RCC 7860 (cell line): ENCODE measurements at places on chromosomes 6 and 20.

GRCh38 chr20:56343861-56344381, 14.9 kb upstream of the FAM210B start:
- DNase-seq: no peak

- DNase-seq: no peak
Observed at GRCh38 chr20:44343162-44343675, 6.4 kb downstream of the R3HDML start.

- no peak for DNase-seq
Observed at GRCh38 chr6:128711149-128711548, 171.8 kb upstream of the LAMA2 start.

DNA sequence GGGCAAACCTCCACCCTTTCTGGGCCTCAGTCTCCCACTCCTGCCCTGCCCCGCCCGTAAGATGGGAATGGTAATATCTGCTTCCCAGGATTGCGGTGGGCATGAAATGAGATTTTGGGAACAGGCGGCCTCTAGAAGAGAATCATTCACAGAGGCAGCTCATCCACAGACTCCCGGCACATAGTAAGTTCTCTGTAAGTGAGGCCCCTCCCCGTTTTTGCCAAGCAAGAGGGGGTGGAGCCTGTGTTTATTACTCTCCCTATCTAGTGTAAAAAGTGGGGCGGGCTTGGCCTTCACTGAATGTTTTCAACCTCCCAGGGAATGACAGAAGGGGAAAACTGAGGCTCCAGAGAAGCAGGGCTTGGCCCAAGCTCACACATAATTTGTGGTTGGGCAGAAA, 20.0 kb downstream of the SUN5 start:
- no peak for DNase-seq

DNA sequence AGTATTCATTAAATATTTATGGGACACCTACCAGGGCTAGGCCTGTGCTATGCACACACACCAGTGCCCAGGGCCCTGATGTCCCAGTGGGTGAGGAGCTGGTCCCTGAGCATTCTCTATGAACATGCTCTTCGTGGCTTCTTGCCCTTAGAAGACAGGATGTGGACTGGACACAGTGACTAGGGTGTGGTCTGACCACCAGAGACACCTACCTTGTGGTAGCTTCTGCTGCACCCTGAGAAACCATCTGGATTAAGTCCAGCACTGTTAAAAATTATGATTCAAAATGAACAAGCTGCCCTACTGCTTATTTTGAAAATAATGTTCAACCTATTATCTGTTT, 112.9 kb upstream of the RPS6KA2 start:
- DNase-seq: no peak

- no peak for DNase-seq
Observed at GRCh38 chr6:116036885-116037284, 23.8 kb downstream of the FRK start.

DNA sequence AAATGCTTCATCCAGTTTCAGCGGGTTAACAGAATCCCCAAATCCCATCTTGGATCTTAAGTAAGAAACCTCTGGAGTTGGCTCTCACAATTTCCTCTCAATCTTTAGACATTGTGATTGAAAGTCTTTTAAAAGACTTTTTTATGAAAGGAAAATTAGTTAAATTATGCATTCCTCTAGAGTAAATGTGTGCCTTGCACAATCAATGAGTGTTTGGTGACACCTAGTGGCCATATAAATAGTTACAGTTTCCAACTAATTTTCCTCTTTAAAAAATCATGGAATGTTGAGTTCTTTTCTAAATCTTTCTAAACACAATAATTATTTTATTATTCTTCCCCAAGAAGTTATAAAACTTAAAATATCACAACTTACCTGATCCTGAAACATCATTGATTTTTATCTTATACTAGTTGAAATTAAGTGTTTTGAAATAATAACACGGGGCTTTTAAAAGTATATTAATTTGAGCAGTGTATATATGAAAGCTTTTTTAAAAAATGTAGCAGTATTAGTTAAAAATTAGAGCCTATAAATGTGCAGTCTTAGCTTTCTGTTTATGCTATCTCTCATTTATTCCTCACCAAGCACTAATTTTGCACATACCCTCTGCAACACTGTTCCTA, 66.4 kb downstream of the PKHD1 start:
- DNase-seq: peak; percentile 25

DNA sequence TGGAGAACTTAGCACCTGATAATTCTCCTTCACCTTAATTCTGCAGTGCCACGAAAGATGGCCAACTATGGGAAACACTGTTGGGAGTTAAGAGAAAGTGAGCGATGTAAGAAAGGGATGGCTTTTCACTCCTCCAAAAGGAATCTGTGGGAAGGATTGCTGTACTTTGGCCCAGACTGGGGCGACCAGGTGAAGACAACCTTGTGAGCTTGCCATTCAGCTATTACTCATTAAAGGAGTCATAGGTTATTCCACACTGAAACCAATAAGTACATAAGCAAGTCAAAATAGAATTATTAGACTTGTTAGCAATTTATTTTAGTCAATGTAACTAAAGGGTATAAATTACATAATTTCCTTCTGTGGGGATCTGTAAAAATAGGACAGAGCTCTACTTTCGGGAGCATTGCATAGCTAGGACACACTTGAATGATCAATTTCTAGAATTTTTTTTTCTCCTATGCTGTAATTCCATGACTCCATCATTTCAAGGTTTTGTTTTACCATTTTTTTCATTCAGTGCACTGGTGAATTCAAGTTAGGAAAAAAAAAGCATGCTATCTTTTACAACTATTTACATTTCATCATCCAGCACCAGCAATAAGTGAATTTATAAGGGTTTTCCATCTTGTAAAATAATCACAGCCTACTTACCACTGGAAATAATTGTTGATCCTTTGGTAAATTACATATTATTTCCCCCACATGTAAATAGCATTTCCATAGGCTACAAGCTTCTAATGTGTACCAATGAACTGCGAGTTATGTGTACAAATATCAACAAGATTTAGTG, 231.7 kb downstream of the SIM1 start:
- DNase-seq: no peak

- DNase-seq: no peak
Observed at GRCh38 chr6:3987053-3987452, 91.9 kb downstream of the FAM217A start.

DNA sequence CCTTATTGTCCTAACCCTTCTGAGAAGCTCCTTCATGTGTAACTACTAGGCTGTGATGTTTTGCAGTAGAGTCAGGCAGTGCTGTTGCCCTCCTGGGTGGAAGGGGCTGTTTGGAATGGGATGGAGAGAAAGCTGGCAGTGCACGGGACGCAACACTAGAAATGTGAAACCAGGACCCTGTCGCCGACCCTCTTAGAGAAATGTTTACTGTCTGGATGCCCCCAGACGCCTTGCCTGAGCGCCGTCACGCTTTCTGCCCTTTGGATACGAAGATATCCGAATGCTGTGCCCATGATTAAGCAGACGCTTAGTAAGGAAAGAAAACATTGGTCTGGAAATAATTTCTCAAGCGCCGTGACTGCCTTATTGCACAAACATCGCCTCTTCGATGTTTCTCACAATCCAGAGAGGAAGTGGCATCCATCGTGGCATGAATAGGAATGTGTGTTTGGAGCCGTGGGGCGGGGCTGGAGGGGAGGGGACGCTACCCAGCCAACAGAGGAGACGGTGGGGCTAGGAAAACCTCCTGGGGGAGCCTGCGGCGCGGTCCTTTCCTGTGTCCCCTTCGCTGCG, 661 bp upstream of the PPP1R14C start:
- DNase-seq: peak; percentile 62

GRCh38 chr6:47729457-47729856, 31.1 kb downstream of the ADGRF4 start:
- no peak for DNase-seq

GRCh38 chr20:46398963-46399362, 7.5 kb downstream of the ELMO2 start:
- DNase-seq: no peak

DNA sequence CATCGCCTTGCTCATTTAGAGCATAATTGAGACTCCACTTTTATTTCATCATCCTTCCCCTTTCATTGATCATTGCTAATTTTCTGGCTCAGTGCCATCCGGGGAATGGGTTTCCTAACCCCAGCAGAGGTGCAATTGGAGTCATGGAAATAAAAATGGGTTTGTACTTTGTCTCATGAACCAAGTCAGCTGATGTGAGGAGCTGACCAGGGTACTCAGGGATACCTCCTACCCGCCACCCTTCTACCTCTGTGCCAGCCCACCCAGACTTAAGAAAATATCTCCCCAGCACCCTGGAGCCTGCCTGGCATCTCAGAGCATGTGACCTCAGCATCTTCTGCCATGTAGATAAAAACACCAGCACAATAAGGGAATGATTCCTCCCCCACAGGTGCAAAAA, 59.1 kb upstream of the MAFB start:
- no peak for DNase-seq
